ENCODE measurements at places on chromosomes 2 and 18. TPM values are rescaled to one million over a fixed set of nuclear protein-coding genes. Genes with fewer than 3 reads are reported as not detected.
A peak's percentile ranks its signal among the peaks of the same experiment; 100 is the strongest.

DNA sequence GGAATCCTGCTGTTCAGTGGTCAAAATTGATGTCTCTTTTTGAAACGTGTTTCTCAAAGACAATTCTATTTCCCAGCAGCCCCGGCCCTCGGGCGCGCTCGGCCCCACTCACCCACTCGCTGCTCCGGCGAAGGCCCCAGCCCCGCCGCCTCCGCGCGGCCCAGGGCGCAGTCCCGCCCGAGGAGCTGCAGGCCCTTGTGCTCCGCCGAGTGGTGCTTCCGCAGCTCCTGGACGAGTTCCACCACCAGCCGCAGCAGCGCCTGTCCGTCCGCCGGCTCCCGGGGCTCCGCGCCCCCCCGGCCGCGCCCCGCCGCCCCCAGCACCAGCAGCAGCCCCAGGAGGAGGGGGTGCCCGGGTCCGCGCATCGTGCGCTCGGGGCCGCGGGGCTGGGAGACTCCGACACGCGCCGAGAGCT is 413 bp downstream of the ALKAL2 start:
- H3K27ac ChIP-seq, result no peak overlapping the region
- H3K4me1 ChIP-seq, result peaks cover 3% of the 10 kb centered on the region
- H3K4me3 ChIP-seq, result no peak overlapping the region
- DNase-seq, result no peak
- H3K36me3 ChIP-seq, result peaks cover 5% of the 10 kb centered on the region

DNA sequence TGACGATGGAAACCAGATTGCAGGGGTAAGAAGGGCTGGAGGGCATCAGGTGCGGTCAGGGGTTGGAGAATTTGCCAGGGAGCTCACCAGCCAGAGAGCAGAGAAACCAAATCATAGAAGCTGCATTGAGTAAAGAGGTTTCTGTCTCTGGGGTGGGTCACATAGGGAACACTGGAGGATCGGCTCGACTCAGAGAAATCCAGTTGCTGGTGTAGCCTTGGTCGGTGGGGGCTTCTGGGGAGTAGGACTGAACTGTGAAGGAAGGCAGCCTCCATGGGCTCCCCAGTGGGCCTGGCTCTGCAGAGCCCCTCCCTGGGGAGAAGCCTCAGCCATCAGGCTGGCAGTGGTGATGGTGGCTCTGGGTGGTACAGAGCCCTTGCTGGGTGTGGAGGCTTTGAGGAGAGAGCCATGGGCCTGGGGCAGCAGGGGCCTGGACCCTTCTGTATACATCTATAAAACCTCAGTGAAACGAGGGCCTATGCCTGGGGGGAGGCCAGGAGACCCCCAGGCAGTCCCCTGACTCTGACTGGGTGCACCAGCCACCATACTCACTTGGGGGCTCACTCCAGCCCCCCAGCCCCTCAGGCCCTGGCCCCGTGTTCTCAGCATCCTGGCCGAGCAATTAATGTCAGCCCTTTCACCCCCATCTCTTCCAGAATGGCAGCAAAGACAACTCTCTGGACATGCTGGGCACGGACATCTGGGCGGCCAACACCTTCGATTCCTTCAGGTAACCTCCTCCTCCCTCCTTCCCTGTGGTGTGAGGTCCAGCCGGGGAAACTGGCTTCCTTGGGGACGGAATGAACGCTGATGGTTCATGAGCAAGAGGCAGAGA is 124.5 kb downstream of the CTIF start:
- peaks cover 5% of the 10 kb centered on the region for H3K36me3 ChIP-seq
- no peaks in the 10 kb centered on the region for H3K4me1 ChIP-seq
- DNase-seq, result no peak
- no peak overlapping the region for H3K27ac ChIP-seq

- no peaks in the 10 kb centered on the region for H3K36me3 ChIP-seq
- H3K27ac ChIP-seq, result no peak overlapping the region
- H3K27me3 ChIP-seq, result peaks cover 5% of the 10 kb centered on the region
- H3K4me1 ChIP-seq, result no peaks in the 10 kb centered on the region
Measured at GRCh38 chr18:69490072-69490471, 89.4 kb downstream of the DOK6 start.

DNA sequence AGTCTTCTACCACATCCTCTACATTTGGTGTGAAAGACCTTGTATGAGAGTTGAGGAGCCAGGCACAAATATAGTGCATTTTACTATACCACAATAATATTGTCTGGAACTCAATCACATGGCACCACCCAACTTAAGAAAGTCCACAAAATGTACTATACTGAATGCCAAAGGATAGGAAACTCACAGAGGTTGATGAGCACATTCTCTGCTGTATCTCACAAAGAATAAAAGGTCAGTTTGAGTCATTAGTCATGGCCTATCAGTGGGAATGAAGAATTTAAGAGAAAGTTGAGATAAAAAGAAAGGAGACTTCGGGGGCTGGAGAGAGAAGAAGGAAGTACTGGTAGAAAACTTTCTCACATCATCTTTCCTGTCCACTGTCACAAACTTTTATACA is 134.3 kb downstream of the RDH14 start:
- no peak for DNase-seq
- H3K4me1 ChIP-seq, result no peaks in the 10 kb centered on the region
- H3K36me3 ChIP-seq, result no peaks in the 10 kb centered on the region
- H3K27me3 ChIP-seq, result peaks cover 2% of the 10 kb centered on the region
- H3K4me3 ChIP-seq, result no peak overlapping the region
- H3K27ac ChIP-seq, result no peak overlapping the region

GRCh38 chr2:234971496-234971895 is 19.7 kb downstream of the SH3BP4 start:
- no peak overlapping the region for H3K27ac ChIP-seq
- no peaks in the 10 kb centered on the region for H3K36me3 ChIP-seq
- DNase-seq, result no peak

DNA sequence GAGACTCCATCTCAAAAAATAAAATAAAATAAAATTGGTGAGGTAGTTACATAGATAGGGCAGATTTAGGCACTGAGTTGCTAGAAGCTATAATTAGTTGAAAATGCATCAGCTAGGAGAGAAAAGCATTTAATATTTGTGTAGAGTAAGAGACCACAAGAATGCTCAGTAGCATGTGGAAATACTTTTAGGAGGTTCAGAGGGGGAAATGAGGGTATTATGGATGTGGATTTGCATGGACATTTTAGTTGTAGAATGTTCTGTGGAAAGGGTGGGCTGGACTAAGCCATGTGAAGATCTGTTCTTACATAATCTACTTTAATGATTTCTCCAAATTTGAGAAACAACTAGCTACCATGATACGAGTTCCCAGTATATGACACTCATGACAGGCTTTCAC is 95.5 kb downstream of the ATP9B start:
- peaks cover 26% of the 10 kb centered on the region for H3K36me3 ChIP-seq
- H3K4me1 ChIP-seq, result no peaks in the 10 kb centered on the region
- no peak for DNase-seq
- H3K27ac ChIP-seq, result no peak overlapping the region
- no peak overlapping the region for H3K4me3 ChIP-seq

DNA sequence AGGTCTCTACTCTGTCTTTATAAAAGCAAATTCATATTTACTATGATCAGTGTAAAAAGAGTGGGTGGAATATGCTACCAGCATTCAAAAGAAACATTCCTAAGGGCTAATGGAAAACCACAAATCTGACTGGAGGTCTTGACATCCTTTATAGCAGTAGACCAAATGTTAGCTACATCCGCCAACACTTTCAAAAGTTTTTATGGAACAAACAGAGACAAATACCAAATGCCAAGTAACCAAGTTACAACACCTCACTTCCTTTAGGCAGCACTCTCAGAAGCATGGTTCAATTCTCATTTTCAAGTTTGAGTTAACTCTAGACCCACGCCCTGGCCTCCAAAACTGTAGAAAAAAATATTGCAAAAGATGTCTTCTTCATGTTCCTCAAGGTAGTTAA is 78.3 kb upstream of the SETBP1 start:
- no peak overlapping the region for H3K27ac ChIP-seq
- no peaks in the 10 kb centered on the region for H3K4me1 ChIP-seq
- peaks cover 6% of the 10 kb centered on the region for H3K27me3 ChIP-seq
- DNase-seq, result no peak
- H3K36me3 ChIP-seq, result no peaks in the 10 kb centered on the region

DNA sequence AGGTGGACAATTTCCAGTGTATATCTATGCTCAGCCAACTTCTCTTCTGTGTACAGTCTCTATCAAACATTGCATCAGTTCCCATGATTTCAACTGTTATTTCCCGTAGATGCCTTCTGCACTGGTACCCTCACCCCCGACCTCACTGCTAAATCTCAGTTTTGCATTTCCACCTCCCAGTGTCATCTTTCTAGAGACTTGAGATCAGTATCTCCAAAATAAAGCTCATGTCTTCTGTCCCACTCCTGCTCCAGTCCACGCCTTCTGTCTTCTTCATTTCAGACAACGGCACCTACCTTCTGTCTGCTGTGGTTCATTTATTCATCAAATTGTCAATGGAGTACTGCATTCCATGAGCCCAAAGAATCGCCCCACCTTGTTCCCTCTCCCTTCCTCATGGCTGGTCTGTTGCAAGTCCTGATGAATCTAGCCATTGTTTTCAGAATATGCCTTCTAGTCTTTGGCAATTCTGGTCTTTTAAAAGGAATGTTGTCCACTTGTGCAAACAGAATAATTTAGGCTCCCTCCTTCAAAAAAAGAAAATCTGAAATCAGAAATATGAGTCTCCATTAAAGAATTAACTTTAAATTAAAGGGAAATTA is 23.3 kb upstream of the NPAS2 start:
- no peaks in the 10 kb centered on the region for H3K36me3 ChIP-seq
- peaks cover 2% of the 10 kb centered on the region for H3K27me3 ChIP-seq
- H3K4me1 ChIP-seq, result no peaks in the 10 kb centered on the region

DNA sequence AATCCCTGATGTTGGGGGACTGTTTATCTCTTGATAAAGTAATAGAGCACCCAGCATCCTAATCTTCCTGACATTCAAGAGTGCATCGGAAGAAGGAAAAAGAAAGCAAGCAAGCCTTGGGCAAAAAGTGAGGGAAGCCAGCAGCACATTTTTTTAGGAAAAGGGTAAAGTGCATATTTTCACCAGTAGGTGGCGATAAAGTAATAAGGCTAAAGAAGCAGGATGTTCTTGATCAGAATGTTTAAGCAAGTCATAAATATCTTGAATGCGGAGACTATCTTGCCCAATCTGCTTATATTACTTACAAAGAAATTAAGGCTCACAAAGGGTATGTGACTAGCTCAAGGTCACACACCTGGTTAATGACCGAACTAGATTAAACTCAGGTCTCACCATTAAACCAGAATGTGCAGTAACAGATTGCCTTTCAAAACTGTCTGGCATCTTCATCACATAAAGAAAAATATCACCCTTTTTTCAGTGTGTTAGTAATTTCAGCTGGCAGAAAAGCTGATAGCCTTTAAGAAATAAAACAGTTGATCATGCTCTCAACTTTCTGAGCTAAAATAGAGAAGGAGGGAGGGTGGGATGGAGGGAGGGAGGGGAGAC is 83.8 kb downstream of the VIT start:
- H3K4me3 ChIP-seq, result no peak overlapping the region
- DNase-seq, result no peak
- H3K27ac ChIP-seq, result no peak overlapping the region
- H3K27me3 ChIP-seq, result peaks cover 8% of the 10 kb centered on the region
- H3K36me3 ChIP-seq, result no peaks in the 10 kb centered on the region
- H3K4me1 ChIP-seq, result peaks cover 2% of the 10 kb centered on the region

DNA sequence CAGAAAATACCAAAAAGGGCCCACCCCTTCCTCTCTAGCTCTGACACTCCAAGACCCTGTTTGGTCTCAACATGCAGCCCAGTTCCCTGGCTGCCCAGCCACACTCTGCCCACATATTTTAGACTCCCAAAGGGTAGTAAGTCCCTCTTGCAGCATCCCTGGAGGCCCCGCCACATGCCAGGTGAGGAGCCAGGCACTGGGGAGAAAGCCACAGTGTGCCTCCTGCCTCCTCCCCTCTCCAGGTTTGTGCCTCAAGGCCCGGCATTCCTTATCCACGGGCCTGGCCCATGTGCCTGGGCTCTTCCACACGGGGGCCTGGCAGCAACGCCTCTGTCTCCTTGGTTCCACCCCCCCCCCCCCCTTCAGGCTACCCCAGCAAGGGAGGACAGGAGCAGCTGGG is 75.5 kb downstream of the HS1BP3 start:
- no peak for DNase-seq
- H3K27me3 ChIP-seq, result no peaks in the 10 kb centered on the region
- H3K36me3 ChIP-seq, result no peaks in the 10 kb centered on the region
- H3K27ac ChIP-seq, result peak overlapping the region; percentile 38
- no peak overlapping the region for H3K4me3 ChIP-seq
- peaks cover 27% of the 10 kb centered on the region for H3K4me1 ChIP-seq

DNA sequence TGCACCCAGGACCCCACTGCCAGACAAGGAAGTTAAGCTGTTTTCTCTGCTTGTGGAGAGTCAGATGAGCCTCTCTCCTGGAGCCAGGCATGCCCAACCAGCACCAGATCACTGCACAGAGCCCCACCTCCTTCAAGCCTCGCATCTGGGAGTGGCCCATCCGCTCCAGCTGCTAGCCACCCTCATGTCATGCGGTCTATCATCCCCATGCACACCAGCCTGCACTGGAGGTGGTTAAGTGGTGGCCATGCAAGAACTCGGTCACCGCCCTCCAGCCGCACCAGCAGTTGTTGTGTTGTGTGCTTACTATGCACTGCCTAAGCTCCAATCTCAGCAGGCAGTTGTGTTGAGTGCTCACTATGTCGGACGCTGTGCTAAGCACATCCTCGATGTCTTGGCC is 177.9 kb upstream of the SLC14A2 start:
- H3K27me3 ChIP-seq, result peaks cover 1% of the 10 kb centered on the region
- H3K4me1 ChIP-seq, result no peaks in the 10 kb centered on the region
- no peak overlapping the region for H3K4me3 ChIP-seq

GRCh38 chr2:206846331-206846730 is 80.9 kb downstream of the FASTKD2 start:
- no peaks in the 10 kb centered on the region for H3K4me1 ChIP-seq
- no peaks in the 10 kb centered on the region for H3K27me3 ChIP-seq
- H3K27ac ChIP-seq, result no peak overlapping the region
- DNase-seq, result no peak
- H3K36me3 ChIP-seq, result no peaks in the 10 kb centered on the region

GRCh38 chr2:128606837-128607236 is 288.2 kb upstream of the HS6ST1 start:
- no peaks in the 10 kb centered on the region for H3K4me1 ChIP-seq
- no peak overlapping the region for H3K4me3 ChIP-seq
- no peaks in the 10 kb centered on the region for H3K36me3 ChIP-seq
- H3K27ac ChIP-seq, result no peak overlapping the region

DNA sequence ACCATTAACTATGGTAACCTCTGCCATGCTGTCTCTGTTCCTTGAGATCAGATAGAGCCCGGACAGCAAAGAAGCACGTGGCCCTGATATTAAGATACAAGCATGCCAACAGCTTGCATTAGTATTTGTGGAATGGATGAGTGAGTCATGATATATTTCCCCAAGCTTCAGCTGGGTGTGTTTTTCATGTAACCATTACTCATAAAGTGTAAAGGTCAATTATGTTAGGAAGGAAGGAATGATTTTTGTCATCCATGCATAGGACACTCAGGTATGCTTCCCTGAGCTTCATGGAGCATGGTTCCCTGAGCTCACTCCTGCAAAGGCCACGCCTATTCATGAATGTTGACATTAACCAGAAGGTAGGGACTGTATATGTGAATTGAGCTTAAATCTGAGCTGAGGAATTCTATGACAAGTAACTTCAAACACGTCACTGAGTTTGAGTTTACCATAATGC is 74.6 kb downstream of the ARL4C start:
- no peak for DNase-seq
- no peaks in the 10 kb centered on the region for H3K27me3 ChIP-seq
- H3K4me3 ChIP-seq, result no peak overlapping the region
- H3K36me3 ChIP-seq, result peaks cover 3% of the 10 kb centered on the region

GRCh38 chr18:42305869-42306593 is 351.0 kb downstream of the PIK3C3 start:
- H3K36me3 ChIP-seq, result no peaks in the 10 kb centered on the region
- H3K4me1 ChIP-seq, result no peaks in the 10 kb centered on the region
- peaks cover 2% of the 10 kb centered on the region for H3K27me3 ChIP-seq

Gene CAVIN2
- not detected for total RNA-seq

Gene KCNJ3
- not detected for total RNA-seq

Gene GLS
- total RNA-seq, result 210 TPM

Gene TFCP2L1
- total RNA-seq, result 0.24 TPM

Gene ZCCHC2
- 24.9 TPM for total RNA-seq

Gene CYP20A1
- 22.1 TPM for total RNA-seq

Gene COL4A4
- total RNA-seq, result not detected

Gene TBC1D8
- total RNA-seq, result 1.6 TPM
